ENCODE measurements at places on chromosomes 11 and 22.

DNA sequence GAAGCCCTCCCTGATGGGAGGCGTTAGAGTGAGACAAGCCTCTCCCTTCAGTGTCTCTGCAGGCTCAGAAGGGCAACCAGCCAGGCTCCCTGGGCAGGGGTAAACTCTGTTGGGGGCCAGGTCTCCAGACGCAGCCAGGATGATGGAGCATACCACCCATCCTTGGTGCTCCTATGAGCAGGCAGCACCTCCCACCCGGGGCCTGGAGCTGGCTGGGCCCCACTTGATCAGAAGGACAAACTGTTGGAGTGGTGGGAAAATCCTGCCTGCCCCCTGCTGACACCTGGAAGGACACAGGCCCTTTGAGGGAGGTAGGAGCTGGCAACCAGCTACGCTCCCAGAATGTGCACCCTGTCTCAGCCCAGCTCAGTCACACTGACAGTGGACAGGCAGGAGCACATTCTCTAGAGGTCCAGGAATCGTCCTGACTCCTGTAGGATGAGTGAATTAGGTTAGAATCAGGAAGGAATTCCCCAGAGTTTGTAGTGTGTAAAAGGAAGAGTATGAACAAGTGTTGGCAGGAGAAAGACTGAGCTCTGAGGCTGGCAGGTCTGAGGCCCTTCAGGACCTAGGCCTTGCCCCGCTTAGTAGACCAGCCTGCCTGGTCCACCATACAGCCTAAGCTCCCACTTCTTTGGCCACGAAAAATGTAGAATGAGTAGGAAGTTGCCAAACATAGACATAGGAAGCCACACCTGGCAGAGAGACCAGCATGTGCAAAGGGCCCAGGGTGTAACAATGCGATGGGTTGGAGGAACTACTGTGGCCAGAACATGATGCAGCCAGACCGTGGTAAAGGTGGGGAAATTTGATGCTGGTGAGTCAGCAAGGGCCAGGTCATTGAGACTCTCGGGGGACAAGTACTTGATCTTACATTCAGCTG lies 19.1 kb downstream of the ARHGEF17 start:
- no peak for DNase-seq

DNA sequence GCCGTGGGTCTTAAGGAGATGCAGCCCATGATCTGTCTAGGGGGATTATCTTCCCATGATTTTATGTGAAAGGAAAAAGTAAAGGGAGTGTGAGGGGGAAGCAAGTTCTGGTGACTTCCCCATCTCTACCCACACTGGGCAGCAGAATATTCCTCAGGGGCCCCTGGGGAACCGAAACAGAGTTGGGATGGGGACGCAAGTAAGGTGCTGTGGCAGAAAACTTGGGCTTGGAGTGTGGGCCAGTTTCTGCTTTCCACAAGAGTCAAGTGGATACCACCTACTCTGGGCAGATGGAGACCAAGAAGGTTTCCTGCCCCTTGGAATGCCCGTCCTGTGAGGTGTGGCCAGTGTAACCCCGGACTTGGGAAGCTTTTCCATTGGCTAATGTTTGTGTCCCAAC lies 64.4 kb downstream of the SGSM3 start:
- no peak for DNase-seq

DNA sequence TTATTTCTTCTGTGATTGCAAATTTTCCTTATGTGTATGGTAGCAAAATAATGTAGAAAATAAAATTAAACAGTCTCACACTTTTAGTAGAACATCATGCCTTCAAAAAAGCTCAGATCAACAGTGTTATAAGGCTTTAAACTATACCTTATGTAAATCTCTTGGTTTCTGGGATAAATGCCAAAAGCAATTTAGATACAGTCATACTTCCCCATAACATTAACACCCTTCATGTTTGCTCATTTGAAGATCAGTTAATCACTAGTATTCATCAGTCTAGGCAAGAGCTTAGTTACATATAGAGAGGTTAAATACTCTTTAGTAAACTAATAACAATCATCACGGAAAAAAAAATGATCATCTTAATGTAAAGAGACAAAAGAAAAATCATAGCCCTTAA lies 421.8 kb upstream of the ANO3 start:
- no peak for DNase-seq

GRCh38 chr11:106395716-106396349 lies 318.4 kb downstream of the AASDHPPT start:
- no peak for DNase-seq

DNA sequence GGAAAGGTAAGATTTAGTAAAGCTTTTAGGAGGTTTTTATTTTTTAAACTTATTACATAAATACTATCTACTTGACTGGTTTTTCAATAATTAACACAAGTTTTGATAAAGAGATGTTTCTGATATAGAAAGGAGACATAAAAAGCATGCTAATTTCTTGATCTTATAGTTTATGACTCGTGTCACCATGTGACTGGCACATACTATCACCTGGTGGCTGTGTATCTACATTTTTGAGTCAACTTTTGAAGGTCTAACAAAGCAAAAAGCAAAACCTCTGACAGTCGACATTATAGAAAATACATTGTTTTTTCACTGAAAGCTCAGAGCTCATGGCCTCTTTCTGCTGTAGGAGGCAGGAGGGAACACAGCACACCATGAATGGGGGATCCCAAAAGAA lies 810 bp downstream of the ACRV1 start:
- no peak for DNase-seq

DNA sequence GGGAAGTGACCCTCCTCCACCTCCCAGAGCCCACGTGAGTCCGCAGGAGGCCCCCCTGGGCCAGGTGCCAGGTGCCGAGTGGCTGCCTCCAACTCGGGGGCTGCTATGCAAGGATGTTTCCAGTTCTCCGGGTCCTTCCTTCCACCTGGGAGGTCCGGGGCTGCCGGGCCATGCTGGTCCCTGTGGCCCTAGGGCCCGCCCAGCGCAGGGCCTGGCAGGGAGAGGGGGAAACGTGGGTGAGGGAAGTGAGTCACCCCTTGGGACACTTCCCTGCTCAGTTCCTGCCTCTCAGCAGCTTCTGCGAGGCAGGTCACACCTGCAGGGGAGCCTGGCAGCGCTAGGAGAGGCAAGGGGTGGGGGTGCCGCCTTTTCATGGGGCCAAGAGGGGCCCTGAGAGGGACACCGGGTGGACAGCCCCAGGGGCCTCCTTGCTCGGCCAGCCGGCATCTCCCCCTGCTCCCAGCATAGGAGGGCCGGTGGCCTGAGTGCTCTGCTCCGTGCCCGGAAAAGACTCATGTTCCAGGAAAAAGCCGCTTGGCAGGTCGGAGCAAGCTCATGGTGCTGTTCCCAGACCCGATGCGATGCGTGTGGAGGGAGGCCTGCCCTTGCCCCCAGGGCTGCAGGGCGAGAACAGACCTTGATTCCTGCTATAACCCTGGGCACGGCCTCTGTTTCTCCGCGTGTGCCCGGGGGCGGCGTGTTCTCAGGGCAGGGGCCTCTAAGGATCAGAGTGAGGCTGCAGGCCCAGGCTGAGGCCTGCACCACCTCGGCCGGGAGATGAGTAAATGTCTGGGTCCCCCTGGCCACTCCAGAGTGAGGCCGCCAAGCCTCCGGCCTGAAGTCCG lies 30.3 kb upstream of the WNT7B start:
- no peak for DNase-seq

DNA sequence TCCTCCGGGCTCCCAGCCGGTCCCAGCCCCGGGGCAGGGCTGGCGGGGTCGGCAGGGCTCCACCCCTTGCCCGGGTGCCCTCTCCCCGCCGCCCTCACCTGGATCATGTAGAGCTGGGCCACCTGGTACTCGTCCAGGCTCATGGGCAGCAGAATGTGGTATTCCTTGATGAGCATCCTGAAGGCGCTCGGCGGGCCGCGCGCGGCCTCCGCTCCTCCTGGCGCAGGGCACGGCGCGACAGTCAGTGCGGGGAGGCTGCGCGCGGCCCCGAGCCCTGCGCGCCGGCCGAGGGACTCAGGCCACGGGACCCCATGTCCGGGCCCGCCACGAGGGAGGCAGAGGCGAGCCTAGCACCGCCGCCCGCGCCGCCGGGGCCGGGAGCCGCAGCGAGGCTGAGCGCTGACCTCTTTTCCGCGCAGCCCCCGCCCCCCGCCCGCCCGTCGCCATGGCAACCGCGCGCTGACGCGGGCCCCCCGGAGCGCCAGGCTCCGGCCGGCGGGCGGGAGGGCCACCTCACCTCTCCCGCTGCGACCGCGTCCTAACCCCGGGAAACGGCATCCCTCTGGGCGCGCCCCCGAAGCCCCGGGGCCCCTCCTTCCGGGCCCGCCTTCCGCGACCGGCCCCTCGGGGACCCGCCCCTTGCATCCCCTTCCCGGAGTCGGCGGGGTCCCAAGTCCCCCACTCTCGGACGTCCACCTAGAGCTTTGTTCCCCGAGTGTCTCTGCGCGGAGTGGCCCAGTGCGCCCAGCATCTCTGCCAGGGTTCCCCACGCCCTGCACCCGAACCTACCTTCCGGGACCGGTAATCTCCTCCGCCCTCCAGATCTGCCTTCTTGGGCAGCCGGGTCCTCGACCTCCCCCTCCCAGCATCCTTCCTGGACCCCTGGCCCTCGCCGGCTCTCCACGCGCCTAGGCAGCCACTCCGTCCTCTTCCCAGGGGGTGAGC lies 886 bp downstream of the PITPNM1 start:
- no peak for DNase-seq

All from activated CD8-positive, alpha-beta memory T cell treated with anti-CD3 and anti-CD28 coated beads for 1 hour (primary cell).